Astrocyte of the cerebellum (primary cell): ENCODE measurements at places on chromosomes 7 and 10.

- no peak for DNase-seq
Measured at GRCh38 chr10:26843736-26844135, 17.0 kb downstream of the ABI1 start.

GRCh38 chr7:92158660-92159575 is 20.0 kb downstream of the LRRD1 start:
- peak; percentile 80 for DNase-seq

DNA sequence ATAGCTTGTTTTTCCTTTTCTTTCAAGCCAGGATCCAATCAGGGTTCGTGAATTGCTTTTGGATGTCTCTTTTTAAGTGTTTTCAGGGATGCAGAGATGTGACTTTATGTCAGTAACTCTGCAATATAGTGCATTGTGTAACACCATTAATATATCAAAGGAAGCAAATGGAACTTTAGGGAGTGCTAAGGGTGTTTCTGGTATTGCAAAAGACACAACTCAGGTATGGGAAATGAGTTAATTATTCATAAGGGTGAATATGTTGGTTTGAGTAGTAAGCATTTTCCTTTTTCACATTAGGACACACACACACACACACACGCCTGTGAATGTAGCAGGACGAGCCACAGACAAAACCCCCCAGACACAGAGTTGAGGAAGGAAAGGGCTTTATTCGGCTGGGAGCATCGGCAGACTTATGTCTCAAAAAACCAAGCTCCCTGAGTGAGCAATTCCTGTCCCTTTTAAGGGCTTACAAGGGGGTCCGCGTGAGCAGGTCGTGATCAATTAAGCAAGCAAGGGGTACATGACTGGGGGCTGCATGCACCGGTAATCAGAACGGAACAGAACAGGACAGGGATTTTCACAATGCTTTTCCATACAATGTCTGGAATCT is 31.8 kb upstream of the GSDME start:
- no peak for DNase-seq

GRCh38 chr10:78630944-78631838 is 437.6 kb upstream of the ZMIZ1 start:
- DNase-seq, result no peak

DNA sequence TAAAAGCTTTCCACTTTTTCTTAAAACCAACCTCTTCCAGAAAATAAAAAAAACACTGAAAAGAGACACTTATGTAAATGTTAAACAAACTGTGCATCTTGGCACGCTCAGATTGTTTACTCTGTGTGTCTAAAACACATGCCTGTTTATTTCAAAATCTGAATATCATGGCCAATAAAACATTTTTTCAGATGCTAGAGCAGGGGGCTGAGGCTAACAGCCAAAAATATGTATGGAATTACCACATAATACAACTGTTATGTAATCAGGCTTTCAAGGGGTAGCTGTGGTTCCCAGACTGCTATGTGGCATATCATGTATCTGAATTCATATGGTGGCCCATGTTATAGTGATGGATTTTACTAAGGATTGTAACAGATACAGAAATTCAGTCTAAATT is 130.4 kb downstream of the HIBADH start:
- DNase-seq, result peak; percentile 3

GRCh38 chr7:107981466-107981865 is 21.5 kb downstream of the LAMB1 start:
- DNase-seq, result no peak

GRCh38 chr10:98825741-98826140 is 379.0 kb upstream of the HPS1 start:
- DNase-seq, result no peak
